ENCODE measurements at places on chromosomes 12 and 14.
A peak's percentile ranks its signal among the peaks of the same experiment; 100 is the strongest.

GRCh38 chr12:94941440-94941862, 62.0 kb downstream of the NDUFA12 start:
- peak; percentile 51 for DNase-seq

- DNase-seq = no peak
Observed at GRCh38 chr12:77601069-77601468, 229.6 kb upstream of the NAV3 start.

DNA sequence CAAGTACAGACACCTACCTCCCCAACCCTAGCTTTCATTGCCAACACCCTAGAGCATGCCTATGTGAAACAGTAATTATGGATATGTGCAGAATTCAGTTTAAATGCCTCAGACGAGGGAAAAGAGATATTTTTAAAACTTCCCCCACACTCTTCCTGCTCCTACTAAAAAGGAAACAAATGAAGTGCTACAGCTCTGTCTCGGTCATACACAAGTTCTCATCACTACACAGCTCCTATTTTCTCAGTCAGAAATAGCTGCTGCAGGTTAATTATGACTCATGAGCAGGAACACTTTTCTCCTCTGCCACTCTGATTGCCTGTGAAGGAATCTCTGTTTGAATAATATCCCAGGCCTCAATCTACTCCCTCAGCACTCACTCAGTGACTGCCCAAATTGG, 703.6 kb upstream of the FLRT2 start:
- DNase-seq = no peak

DNA sequence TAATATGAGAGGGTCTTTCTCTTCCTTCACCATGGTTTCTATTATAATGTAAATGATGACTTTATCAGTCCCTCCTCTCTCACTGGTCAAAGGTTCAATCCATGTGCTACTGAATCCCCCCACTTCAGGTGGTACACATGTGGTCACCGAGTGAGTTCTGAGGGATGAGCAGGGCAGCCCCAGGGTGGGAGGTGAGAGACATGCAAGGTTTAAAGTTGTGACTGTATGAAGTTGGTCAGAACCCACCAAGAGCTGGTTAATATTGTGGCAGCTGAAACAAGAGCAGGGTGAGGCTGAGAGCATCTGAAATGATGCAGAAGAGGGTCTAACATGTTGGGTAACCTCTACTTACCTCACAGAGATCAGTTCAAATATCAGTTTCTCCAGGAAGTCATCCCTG, 444.7 kb upstream of the FBXO33 start:
- DNase-seq = no peak

- no peak for DNase-seq
Observed at GRCh38 chr14:70380824-70381223, 21.3 kb upstream of the COX16 start.

DNA sequence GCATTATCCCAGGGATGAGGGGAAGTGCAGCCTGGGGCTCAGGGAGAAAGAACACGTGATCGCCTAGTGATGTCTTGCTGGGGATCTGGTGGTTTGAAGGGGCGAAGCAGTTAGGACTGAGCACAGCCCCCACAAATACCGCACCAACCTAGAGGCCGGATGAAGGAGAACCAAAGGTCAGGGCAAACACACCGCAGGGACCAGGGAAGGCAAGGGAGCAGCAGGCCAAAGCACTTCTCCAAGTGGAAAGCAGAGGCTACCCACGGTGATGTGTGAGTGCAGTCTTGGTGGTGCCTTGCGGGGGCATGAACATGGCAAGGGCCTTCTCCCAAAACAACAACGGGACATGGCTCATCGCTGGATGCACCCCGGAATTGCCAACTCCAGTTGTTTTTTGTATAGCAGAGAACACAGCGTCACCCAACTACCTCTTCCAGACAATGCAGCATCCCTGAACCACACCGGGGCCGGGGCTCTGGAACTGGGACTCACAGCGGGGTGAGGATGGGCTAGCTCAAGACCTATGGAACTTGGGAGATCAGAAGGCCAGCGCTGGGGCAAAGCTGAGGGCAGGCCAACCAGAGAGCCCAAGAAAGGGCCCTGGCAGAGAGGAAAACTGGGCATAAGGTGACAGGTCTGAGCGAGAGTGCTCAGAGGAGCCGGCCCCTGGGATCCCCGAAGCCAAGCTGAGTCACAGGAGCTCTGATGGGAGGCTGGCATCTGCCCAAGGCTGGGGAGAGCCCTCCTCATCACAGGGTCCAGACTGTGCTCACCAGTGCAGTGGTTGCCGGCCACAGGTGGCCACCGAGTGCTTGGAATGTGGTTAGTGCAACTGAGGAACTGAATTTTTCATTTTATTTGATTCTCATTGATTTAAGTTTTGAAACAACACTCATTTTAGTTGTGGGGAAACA, 11.1 kb downstream of the GALNT16 start:
- no peak for DNase-seq

- no peak for DNase-seq
Observed at GRCh38 chr14:93249128-93249831, 42.2 kb downstream of the UBR7 start.

- no peak for DNase-seq
Observed at GRCh38 chr12:81991868-81992267, 232.7 kb upstream of the PPFIA2 start.

GRCh38 chr12:15972894-15973293, 61.8 kb downstream of the DERA start:
- no peak for DNase-seq

DNA sequence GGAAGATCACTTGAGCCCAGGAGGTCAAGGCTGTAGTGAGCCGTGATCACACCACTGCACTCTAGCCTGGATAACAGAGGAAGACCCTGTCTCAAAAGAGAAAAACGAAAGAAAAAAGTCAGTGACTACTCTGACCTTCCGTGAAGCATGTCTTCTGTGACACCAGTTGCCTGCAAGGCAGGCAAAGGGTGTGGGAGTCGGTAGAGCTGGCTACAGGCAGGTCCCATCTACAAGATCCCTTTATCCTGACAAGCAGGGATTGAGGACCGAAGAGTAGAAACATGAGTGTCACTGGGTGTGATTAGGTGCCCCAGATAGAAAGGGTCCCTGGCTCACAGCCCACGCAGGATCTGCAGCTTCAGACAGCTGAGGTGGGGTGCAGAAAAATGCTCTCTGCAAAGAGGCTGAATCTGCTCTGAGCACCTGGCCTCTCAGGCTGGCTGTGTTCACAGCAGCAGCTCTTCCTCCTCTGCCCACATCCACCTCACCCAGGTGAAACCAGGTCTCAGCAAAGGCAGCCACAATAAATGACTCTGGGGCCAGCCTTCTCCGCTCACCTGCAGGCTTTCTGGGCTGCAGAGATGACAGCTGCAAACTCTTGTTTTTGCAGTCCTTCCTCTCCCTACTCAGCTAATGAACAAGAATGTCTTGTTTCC, 28.6 kb upstream of the HSP90B1 start:
- DNase-seq = no peak

DNA sequence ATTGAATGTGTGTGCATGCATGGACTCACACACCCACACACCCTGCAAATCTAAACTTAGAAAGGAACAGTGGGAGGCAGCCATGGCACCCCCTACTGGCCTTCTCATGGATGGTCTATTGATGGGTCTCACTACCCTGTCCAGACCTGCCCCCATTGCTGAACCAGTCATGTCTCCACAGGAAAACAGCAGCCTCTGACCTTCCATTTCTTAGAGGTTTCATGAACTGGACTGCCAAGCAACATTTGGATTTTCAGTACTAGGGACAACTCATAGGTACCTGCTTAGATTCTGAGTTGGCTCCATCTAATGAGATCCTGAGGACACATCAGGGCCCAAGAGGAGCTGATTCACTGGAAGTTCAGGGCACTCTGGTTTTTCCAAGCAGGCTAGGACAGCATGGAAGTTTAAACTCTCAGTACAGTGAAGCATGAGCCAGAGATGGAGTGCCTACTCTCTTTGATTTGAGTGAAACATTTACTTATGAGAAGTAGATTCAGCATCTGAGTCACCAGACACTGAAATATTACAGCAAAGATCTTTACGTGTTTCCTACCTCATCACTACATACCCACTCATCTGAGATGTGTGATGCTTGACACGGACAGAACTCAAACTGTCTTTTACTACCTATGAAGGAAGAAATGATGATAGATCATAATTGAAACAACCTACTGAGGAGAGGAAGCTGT, 98.9 kb upstream of the PLEKHG7 start:
- DNase-seq = no peak

GRCh38 chr12:107780298-107780697, 5.8 kb downstream of the ASCL4 start:
- DNase-seq = no peak

DNA sequence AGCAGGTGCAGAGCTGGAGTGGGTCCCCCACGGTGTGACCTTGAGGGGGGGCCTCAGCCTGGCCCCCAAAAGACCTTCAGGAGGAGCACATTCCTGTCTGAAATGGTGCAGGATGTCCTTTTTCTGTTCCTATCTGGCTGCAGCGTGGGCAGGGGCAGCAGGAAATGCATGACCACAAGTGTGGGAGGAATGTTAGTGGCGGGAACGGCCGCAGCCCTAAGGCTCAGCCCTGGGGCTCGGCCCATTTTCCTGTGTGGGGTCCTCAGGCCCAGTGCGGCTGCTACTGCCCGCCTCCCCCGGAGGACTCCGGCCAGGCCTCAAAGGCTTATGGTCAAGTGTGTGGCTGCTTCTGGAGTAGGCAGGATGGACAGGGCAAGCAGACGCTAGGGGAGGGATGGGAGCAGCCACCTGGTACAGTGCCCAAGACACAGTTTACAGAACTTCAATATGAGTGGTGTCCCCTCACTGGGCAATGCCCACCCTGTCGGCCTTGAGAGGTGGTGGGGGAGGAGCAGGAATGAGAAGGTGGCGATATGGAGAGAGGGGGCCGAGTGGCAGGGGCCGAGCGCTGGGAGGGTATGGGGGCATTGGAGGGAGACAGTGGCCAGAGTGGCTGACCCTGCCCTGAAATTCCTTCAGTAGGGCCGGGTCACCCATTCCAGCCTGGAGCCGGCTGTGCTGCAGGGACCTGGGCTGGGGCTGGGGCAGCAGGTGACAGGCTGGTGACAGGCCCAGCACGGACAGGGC, 137.4 kb downstream of the CALM1 start:
- no peak for DNase-seq

GRCh38 chr12:6552140-6552551, 3.7 kb downstream of the IFFO1 start:
- no peak for DNase-seq

DNA sequence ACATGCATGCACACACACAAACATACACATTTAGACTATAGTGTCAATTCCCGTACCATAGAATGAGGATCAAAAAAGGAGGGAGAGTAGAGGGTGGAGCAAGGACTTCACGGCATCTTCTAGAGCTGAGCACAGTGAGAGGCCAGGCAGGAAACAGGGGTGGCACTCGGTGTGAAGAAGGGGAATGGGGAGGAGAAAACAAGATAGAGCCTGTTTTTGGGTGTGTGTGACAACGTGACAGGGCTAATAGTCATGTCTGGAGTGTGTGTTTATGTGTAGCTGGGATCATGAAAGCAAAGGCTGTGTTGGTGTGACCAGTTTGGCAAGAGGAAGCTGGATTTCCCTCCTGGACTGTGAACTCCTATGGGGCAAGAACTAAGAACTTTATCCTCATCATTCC, 9.9 kb upstream of the ACVR1B start:
- no peak for DNase-seq

DNA sequence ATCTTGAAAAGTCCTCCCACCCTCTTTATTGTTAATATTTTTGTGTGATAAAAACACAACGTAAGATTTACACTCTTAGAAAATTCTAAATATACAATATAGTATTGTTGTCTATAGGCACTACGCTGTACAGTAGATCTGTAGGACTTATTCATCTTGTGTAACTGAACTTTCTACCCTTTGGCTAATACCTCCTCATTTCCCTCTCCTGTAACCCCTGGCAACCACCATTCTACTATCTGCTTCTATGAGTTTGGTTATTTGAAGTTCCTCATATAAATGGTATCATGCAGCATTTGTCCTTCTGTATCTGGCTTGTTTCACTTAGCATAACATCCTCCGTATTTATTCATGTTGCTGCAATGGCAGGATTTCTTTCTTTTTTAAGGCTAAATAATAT, 5.2 kb upstream of the CLEC9A start:
- no peak for DNase-seq

- DNase-seq = no peak
Observed at GRCh38 chr12:92485351-92486348, 217.1 kb upstream of the PLEKHG7 start.

DNA sequence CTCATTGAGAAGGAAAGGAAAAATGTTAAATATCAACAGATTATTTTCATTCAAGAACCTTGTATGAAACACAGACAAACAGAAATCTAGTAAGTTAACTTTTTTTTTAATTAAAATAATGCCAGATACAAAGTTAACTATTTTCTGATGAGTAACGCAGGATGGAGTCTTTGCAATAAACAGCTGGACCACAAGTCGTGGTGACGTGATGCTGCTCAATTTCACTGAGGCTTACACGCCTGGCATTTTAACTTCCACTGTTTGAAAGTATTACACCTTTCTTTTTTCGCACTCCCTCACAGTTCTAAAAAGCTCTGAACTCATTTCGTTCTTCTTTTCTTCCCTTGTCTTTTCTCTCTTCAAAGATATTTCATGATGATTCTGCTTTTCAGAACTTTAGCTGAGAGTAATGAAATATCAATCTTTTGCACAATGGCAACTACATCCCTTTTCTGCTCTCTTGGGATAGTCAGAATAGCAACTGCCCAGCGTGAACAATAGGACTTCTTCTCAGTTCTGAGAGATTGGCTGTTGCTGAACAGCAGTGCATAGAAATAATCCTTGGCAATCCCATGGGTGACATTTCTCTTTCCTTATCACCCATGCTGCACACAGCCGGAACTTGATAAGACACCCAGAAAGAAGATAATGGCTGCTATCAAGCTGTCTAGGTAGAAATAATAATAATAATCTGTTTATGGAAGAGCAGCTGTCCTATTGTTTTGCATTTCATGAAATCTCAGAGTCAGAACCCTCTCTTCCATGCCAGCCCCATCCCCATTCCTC, 160.5 kb downstream of the BTG1 start:
- DNase-seq = no peak

DNA sequence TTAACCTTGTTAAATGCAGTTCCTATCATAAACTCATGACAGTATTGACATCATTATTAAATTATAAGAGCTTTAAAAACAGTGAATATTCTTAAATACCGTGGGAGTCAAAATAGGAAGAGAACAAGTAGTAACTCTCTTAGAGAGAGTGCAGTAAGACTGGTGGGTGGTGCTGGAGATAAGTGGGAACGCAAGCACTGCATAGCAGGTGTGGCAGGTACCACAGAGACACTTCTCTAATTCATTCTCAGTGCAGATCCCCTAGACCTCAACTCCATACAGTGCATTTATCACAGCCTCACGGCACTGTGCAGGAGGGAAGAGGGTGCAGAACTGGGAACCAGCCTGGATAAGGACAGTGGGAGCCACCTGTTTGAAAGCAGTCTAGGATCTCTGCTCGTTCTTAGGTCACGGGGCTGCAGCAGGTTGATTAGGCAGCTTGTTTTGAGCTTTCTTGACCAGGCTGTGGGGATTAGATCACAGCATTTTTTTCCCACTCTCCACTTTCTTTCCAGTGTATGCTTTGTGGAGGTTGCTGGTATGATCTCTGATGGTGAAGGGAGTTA, 165.6 kb downstream of the PRKCH start:
- DNase-seq = no peak

DNA sequence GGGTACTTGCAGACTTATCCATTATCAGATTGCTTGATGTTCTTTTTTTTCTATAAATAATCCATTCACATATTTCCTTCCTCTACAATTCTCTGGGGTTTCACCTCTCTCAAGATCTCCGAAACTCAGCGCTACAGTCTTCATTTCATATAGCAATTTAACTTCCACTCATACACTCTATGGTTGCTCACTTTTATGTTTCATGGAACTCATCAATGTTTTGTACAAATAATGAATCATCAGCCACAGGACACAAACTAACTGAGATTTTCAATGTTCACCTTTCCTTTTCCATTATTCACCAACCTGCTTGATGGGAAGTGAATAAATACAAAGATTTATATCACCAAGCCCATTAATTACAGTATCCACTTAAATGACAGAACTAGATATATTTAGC, 534.7 kb downstream of the LRFN5 start:
- no peak for DNase-seq
